ENCODE measurements at places on chromosomes 5 and 9.
A peak's percentile ranks its signal among the peaks of the same experiment; 100 is the strongest.

- no peak for DNase-seq
Observed at GRCh38 chr5:159033351-159033657, 66.4 kb downstream of the EBF1 start.

DNA sequence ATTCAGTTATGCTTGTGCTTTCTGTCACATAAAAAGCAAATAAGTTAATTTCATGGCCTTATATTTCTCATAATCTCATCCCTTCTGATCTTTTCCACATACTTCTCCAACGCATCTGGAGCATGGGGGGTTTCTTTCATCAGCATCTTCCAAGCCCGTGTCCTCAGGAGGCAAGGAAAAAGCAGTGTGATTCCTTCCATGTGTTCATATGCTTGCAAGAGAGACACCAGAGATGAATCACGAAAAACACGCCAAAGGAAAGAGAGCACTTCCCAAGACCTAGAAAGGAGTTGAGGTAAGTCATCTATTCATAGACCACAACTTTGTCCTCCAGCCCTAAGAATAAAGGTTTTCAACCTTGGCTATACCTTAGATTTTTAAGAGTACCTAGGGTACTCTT lies 26.0 kb upstream of the SVEP1 start:
- DNase-seq, result no peak

DNA sequence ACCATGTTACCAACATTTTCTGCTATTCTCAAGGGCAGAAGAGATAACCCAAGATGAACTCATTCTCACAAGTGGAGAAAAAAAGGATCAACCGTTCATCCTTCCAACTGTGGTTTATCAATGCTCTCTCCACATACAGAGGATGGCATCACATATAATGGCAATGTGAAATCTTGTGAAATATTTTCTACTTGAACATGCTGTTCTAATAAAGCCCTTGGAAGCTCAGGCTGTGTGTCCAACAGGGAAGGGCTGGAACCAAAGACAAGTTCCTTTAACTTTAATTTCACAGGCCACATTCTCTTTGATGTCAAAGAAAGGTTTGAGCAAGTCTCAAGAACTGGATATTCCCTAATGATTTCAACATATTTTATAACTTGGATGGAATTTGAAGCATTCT lies 230.5 kb downstream of the SPOCK1 start:
- no peak for DNase-seq

DNA sequence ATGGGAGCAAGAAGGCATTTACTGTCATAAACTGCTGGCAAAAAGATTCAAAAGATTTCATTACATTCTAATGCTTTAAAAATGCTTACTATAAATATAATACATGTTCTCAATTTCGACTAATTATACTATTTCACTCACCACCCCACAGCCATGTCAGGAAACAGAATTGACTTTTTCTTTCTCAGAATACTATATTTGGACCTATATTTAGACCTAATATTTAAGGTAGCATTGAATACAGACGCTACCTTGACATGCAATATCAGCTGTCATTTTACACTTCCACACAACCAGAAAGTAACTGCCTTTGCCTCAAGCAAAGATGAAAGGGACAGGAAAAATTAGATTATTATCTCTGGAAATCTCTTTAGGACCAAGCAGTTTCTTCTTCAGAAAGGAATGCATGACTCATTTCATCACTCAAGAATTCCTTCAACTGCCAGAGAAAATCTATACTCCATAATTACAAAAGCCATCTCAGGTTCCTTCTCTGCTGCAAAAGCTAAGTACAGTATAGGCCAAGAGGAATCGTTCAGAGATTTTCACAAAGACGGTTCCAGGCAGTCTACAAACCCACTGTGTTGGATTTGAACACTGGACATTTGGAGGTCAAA lies 11.8 kb upstream of the UBE2QL1 start:
- no peak for DNase-seq

- no peak for DNase-seq
Observed at GRCh38 chr5:130601-131131, 38.7 kb downstream of the PLEKHG4B start.

GRCh38 chr9:32011049-32011448 lies 373.4 kb upstream of the ACO1 start:
- DNase-seq, result no peak

DNA sequence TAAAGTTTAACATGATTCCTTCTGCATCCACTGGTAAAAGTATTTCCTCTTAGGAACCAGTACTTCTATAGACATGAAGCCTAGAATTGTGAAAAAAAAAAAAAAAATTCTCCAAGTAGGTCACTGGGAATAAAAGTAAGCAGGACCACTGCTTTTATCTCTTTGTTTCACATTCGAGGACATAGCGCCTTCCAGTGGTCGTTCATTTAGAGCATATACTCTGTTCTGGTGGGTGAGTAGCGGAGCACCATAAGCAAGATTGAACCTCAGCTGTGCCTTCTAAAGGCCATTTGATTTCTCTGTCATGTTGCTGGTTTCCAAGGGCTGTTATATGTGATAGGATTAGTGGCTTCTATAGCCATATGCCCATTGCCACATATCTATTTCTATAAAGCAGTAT lies 393.1 kb downstream of the TMEM232 start:
- no peak for DNase-seq

- DNase-seq, result peak; percentile 20
Observed at GRCh38 chr5:135220394-135221186, 178.4 kb downstream of the MACROH2A1 start.

GRCh38 chr9:38082446-38083287 lies 13.6 kb upstream of the SHB start:
- DNase-seq, result no peak

DNA sequence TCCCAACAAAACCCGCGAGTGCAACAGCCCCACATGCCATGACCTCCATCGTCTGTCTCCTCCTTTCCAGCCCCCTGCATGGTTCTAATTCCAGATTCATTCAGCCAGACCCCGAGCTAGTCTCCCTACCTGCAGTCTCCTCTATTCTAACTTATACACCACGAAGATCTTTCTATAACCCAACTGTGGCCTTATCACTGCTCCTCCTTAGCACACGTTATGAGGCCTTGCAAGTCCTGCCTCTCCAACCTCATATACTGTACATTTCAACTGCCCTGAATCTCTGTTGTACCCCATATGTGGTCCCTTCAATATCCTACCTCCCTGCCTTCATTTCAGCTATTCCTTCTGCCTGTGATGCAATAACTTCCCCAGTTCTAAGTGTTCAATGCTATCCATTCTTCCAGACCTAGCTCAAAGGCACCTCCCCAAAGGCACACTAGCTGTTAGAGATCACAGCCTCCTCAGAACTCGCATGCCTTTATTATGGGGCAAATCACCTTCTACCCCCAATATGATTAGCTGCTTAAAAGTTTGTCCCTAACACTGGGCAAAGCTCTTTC lies 215.1 kb upstream of the TRIM32 start:
- no peak for DNase-seq

DNA sequence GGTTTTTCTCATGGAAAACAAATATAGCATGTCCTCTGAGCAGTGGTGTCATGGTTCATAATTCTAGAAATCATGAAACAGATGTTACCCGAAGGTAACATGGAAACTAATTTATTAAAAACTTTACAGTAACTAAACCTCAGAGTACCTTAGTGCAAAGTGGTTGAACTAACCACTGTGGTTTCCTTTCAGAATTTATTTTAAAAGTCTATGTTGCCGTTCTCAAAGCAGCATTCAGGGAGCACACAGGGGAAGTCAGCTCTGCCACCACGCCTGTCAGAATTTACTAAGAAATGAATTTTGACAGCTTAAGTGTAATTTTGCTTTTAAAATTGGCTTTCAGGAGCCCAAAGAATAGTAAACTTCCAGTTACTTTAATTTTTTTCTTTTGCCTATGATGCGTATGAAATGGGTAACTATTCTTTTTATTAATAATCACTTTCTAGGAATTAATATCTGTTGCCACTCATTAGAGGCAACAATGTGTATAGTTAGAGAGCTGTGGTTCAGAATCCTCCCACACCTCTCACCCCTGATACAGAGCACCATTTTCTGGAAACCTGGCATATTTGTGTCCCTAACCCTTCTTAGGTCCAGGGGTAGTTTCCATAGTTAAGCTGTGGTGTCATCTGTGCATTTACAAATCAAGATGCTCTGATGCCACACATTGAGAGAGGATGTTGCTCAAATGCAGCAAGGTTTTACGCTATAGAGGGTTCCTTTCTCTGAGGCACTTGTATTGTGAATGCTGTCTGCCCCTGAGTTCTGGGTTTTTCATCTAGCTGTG lies 202.6 kb downstream of the ZSWIM6 start:
- no peak for DNase-seq

DNA sequence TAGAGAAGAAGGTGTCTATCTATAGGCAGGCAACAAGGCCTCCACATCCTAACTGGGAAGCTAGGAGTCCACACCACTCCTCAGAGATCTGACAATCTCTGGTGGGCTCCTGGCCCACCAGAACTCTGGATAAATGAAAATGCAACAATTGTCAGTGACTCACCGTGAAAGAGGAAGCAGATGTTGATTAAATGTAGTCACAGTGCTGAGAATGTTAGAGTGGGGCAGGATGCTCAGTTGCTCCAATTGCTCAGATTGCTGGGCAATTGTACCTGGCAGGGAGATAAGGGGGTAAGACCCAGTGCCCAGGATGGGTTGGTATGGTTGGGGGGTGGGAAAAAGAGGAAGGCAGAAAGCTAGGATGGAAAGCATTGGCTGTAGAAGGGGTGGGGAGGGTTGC lies 4.3 kb downstream of the CCL19 start:
- DNase-seq, result no peak

DNA sequence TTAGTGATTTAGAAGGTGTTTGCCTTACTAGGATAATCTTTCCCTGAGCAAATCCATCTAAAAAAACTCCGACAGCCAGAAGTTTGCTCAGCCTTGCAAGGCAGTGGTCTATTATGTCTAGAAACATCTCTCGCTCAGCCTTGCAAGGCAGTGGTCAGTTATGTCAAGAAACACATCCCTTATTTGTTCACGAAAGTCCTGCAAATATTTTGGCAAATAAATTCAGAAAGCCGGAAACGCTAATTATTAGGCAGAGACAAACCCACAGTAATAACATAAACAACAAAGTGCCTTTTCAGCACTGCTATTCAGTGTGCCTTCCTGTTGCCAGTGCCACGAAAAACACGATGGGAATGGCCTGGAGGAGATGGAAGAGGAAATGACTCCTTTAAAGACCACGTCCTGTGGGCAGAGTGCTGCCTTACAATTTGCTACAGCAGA lies 184.5 kb downstream of the GNAQ start:
- DNase-seq, result no peak

- DNase-seq, result no peak
Observed at GRCh38 chr5:132491368-132492364, 1.1 kb upstream of the IRF1 start.

DNA sequence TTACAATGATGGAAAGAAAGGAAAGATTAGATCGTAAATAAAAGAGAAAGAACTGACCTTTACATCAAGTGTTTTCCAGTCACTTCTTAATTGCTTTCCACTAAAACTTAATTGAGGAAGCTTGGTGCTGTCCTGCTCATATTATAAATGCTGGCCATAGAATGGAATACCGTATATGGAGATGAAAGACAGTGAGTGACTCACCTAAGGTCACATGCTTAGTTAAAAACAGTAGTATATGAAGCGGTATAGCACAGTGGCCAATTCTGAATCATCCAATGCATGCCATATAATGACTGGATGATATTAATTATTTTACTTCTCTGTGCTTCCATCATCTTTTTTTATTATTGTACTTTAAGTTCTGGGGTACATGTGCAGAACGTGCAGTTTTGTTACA lies 482.4 kb upstream of the SGCD start:
- no peak for DNase-seq

DNA sequence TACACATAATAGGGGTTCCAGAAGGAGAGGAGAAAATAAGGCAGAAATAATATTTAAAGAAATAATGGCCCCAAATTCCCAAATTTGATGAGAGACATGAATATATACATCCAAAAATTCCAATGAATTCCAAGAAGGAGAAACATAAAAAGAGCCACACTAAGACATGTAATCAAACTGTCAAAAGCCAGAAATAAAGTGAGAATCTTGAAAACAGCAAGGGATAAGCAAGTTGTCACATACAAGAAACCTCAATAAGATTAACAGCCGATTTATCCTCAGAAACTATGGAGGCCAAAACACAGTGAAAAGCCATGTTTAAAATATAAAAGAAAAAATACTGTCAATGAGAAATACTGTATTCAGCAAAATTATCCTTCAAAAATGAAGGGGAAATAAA lies 14.5 kb downstream of the CATSPER3 start:
- no peak for DNase-seq

- DNase-seq, result no peak
Observed at GRCh38 chr5:120293796-120294195, 170.3 kb upstream of the PRR16 start.

GRCh38 chr5:79205965-79206364 lies 30.0 kb upstream of the JMY start:
- DNase-seq, result no peak

DNA sequence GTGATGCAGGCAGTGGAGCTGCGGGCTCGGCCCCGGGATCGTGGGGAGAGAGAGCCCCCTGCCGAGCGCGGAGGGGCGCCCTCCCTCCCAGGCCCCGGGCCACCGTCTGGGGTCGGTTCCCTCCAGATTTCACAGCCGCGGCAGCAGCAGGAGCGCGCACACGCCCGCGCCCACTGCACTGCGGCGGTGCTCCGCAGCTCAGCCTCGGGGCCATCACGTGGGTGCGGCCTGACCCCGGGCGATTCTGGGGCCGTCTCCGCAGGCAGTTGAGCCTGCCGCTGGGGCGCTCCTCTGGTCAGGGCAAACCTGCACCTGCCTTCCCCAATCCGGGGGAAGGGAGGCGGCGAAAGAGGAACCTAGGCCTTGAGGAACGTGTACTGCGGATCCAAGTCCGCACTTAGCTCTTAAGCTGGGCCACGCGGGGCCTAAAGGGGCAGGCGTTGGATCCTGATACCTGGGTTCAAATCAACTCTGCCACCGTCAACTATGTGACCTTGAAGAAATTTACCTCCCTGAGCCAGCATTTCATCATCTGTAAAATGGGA lies 9.4 kb upstream of the DELE1 start:
- DNase-seq, result peak; percentile 33

DNA sequence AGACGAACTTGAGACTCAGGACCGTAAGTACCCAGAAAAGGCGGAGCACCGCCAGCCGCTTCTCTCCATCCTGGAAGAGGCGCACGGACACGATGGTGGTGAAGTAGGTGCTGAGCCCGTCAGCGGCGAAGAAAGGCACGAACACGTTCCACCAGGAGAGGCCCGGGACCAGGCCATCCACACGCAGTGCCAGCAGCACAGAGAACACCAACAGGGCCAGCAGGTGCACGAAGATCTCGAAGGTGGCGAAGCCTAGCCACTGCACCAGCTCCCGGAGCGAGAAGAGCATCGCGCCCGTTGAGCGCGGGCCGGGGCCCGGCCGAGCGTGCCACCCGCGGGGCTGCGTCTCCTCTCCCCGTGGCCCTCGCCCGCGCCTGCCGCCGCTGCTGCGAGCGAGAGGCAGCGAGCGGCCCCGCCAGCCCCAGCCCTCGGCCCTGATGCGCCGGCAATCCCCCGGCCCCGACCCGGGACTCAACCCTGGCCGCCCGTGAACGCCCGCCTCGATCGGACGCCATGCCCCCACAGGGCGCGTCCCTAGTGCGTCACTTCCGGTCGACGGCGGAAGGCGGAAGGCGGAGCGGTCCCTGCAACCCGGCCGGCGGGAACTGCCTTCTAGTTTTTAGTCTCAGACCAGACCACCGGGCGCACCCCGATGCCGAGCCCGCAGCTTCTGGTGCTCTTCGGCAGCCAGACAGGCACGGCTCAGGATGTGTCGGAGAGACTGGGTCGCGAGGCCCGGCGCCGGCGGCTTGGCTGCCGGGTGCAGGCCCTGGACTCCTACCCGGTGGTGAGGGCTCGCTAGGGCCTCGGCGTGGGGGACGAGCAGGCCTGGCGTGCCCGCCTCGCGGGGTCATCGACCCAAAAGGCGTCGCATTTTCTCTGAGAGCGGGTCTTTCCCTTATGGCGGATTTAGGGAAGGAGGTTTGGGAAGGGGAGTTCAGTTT lies at the start of the genes NDOR1 and TMEM203:
NDOR1 (plus strand) TSS at position 575 of the 944 bp plus-strand sequence; CDS start at position 653, 78 bp downstream.
TMEM203 (minus strand) TSS at position 523 of the 944 bp plus-strand sequence; CDS start at position 289, 234 bp downstream.
- DNase-seq, result peak; percentile 95

All from activated CD4-positive, CD25-positive, alpha-beta regulatory T cell treated with anti-CD3 and anti-CD28 coated beads, Interleukin-2, amount 50 U/mL, for 72 hours (primary cell).